ENCODE measurements at places on chromosomes 7 and 10.

DNA sequence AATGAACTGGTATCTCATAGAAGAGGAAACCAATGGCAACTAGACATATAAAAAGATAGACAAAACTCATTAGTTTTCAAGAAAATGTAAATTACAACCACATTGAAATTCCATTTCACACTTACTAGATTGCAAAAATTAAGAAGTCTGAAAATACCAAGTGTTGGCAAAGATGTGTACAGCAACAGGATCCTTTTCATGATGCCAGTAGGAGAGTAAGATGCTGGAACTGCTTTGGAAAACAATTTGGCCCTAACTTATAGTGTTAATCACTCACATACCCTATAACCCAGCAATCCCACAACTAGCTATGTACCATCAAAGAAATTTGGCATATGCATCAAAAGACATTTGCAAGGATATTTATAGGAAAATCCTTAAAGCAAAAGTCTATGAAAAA, 15.5 kb downstream of the REEP3 start:
- no peak for DNase-seq

GRCh38 chr7:27693794-27694193, 31.1 kb upstream of the HIBADH start:
- DNase-seq: no peak

- DNase-seq: no peak
Observed at GRCh38 chr7:16989811-16990413, 108.1 kb upstream of the AGR3 start.

DNA sequence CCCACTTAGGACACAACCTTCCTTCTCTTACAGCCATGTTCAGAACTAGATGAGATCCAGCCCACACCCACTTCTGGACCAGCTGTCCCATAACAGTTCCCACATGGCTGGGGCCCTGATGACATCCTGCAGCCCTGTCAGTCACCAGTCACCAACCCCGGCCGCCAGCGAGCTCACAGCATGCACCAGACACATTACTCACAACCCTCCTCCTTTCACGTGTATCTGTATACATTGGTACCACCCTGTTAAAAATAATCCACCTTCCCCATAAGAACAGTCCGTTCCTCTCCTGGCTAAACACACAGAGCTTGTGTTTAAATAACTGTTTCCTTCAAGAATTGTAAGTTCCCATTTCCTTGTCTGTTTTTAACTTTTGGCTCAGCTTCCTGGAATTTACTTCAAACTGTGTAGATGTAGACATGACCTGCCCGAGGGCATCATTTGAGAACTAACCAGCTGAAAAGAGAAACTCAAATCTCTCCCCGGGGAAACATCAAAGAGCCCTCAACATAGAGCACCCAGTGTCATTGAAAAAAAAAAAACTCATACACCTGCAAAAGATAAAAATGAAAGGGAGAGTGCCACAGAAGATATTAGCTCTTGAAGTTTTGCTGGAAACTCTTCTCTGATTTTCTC, 26.0 kb upstream of the PRLHR start:
- no peak for DNase-seq

DNA sequence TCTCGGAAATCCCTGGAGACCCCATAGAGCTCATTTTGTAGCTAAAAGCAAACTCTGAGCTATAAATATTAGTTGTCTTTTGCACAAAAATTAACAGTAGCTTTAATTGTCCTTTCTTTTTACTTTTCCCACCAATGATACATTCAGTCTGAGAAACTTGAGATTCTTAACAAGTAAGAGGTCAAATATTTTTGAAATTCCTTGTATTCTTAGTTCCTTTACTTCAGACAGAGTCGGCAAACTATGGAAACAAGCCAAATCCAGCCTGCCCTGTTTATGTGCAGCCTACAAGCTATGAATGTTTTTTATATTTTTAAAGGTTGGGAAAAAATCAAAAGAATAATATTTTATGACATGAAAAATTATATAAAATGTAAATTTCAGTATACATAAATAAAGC, 146.6 kb downstream of the CTNNA3 start:
- DNase-seq: no peak

DNA sequence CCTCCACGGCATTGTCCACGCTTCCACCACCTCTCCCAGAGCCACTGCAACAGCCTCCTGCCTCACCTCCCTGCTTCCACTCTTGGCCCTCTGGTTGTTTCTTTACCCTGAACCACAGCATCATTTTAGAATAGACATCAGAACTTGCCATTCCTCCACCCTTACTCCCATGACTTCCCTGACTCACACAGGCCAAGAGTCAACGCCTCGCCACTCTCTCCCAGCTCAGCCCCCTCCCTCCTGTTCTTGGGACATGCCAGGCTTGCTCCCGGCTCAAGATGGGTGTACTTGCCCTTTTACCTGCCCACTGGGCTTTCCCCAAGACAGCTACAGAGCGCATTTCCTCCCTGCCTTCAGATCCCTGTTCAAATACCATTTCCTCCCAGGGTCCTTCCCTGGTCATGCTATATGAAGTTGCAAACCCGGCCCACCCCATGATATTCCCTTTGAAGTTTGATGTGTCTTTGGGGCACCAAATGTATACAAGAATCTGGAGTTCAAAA, 429.1 kb downstream of the RPS24 start:
- DNase-seq: no peak

DNA sequence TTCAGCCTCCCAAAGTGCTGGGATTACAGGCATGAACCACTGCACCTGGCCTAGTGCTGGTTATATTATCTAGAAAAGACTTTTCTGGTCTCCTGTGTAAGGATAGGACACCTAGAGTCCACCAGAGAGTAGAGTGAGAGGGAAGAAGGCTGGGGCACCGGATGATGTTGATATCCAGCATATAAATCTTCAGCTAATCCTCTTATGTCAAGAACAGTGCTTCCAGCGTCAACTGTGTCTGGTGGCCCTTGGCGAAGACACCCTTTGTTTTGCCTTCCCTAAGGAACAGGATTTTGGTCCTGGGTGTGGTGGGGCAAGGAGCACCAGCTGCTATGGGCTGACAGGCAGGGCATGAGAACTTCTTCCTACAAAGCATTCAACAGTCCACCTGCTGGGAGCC, 16.3 kb upstream of the INMT start:
- DNase-seq: no peak

DNA sequence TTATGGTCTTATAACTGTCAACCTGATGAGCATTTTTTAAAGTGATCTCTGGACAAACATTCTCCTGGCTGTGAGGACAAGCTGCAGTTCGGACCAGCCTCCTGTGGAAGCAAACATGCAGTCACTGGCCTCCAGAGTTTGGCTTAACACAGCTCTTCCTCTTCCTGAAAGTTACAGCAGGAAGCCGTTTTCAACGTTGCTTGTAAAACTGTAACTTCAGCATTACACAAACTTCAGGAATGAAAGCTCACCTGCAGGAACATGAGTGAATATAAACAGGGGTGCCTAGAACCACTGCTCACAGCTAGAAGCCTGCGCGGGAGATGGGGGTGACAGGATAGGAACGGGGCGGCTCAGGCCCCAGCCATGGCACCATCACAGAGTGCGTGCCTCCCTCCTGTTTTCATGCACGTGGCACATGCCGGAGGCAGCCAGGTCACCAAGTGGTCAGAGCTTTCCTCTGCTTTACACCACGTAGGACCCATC, 292.9 kb upstream of the PITRM1 start:
- DNase-seq: no peak

DNA sequence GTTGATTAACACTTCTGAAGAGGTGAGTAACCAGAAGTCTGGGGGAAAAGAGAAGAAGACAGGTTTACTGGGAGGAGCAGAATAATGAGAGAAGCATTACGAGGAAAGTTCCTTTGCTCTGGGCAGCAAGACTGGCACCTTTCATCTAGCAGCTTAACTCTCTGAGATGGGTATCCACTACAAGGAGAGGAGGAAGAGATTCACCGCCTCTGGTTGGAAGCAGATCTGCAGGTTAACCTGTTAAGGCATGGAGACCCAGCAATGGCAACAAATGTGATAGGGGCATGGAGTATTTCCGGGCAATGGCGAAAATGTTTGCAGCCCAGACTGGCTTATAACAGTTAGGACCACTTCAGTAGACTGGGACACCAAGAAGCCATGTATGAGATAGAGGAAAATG, 162.2 kb downstream of the TFEC start:
- no peak for DNase-seq

DNA sequence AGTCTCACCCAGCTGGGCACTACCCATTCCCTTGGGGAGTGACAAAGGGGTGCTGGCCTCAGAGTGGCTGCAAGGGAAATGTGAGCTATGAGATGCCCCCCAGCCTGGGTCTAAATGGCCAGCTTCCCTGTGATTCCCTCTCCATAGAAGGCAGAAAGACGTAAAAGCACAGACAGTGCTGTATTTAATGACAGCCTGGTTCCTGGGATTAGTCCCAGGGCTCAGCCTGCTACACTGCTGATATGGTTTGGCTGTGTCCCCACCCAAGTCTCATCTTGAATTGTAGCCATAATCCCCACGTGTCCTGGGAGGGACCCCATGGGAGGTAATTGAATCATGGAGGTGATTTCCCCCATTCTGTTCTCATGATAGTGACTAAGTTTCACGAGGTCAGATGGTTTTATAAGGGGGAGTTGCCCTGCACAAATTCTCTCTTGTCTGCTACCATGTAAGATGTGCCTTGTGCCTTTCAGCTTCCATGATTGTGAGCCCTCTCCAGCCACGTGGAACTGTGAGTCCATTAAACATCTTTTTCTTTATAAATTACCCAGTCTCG, 23.9 kb upstream of the CALN1 start:
- DNase-seq: no peak

- no peak for DNase-seq
Observed at GRCh38 chr10:13457958-13458686, 70.7 kb downstream of the BEND7 start.

GRCh38 chr10:103459615-103460014, 915 bp upstream of the CALHM1 start:
- DNase-seq: no peak

Data from left forelimb (tissue), 1 donor.